ENCODE measurements at places on chromosomes 12 and 14. TPM values are rescaled to one million over a fixed set of nuclear protein-coding genes. Genes with fewer than 3 reads are reported as not detected.

SCNN1A gene
- total RNA-seq: 0.22 TPM

BMP4 gene
- total RNA-seq: 98.1 TPM

COCH gene
- total RNA-seq: 0.57 TPM

KRT71 gene
- not detected for total RNA-seq

PMCH gene
- 0.36 TPM for total RNA-seq

TSPAN9 gene
- 46.1 TPM for total RNA-seq

TBC1D30 gene
- total RNA-seq: 29.1 TPM

DHRS7 gene
- 46.9 TPM for total RNA-seq

AKAP3 gene
- total RNA-seq: 0.72 TPM

PLEKHA5 gene
- 21.8 TPM for total RNA-seq

NANOG gene
- total RNA-seq: not detected

NKX2-1 gene
- total RNA-seq: not detected

HOXC4 gene
- total RNA-seq: not detected

IFNG-AS1 gene
- total RNA-seq: not detected

ANG gene
- 4.3 TPM for total RNA-seq

LRP1-AS gene
- total RNA-seq: not detected
